Hematopoietic multipotent progenitor cell treated with erythropoietin and hydrocortisone succinate and interleukin-3 and kit ligand, for 8 days (in vitro differentiated cells): ENCODE measurements at places on chromosomes 3 and 15.

DNA sequence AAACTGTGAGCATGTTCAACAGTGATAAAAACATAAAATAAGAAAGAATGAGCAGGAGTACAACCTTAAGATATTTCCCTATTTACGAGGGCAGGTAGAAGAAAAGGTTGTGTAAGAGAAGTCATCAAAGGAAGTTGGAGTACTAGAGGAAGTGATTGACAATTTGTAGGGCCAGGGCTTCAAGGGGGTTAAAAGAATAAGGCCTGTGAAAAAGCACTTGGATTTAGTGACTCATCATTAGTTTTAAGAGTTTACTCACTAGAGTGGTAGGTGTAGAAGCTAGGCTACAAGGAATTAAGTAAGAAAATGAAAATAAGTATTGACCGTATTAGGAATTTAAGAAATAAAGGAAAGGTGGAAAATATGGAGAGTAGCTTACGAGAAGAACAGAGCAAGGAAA is 23.6 kb downstream of the KCNMB3 start:
- no peak for DNase-seq

GRCh38 chr3:64163019-64163754 is 62.1 kb downstream of the PRICKLE2 start:
- no peak for DNase-seq

- DNase-seq = no peak
Observed at GRCh38 chr3:67401921-67402320, 252.5 kb downstream of the SUCLG2 start.

DNA sequence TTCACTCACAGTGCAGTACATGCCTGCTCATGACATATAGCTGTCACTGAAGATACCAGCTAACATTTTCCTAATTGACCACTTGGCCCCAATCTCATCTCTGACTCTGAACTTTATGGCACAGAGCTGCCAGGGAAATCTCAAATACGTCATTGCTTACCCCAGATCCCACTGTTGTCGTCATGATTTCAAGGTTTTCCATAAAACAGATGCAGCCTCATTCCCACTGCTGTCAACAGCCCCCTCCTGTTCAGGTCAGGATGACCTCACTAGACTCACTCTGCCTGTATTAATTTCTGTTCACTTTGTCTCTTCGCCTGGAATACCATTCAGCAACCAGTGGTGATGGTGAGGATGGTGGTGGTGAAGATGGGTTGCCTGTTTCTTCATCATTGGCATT is 262.6 kb upstream of the TPM1 start:
- DNase-seq = no peak

GRCh38 chr3:112747624-112748023 is 99.0 kb downstream of the CD200R1L start:
- no peak for DNase-seq

- no peak for DNase-seq
Observed at GRCh38 chr3:169420429-169420828, 243.1 kb downstream of the MECOM start.

DNA sequence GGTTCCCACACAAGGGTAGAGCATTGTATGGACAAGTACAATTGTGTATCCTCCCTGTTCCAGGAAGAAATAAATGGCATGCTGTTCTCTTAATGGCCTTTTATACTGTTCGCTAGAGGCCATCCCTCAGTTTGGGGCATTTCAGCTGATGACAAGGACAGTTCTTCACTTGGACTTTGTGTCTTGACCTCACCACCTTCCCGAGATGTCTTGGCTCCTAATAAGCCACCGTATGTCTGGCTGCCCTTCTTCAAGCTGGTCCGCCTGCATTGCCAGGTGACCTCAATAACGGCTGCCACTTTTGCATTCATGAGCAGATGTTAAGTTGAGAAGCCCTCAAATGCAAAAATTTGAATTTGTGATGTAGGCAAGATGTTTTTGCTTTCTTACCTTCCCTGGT is 24.1 kb downstream of the ZBTB38 start:
- no peak for DNase-seq
